ENCODE measurements at places on chromosomes 1 and 21. TPM values are rescaled to one million over a fixed set of nuclear protein-coding genes. Genes with fewer than 3 reads are reported as not detected.
A peak's percentile ranks its signal among the peaks of the same experiment; 100 is the strongest.

GRCh38 chr1:103122983-103123720 lies 14.8 kb upstream of the COL11A1 start:
- H3K27me3 ChIP-seq = no peaks in the 10 kb centered on the region
- no peaks in the 10 kb centered on the region for H3K36me3 ChIP-seq
- H3K4me3 ChIP-seq = no peak overlapping the region
- H3K27ac ChIP-seq = no peak overlapping the region
- no peak for DNase-seq

DNA sequence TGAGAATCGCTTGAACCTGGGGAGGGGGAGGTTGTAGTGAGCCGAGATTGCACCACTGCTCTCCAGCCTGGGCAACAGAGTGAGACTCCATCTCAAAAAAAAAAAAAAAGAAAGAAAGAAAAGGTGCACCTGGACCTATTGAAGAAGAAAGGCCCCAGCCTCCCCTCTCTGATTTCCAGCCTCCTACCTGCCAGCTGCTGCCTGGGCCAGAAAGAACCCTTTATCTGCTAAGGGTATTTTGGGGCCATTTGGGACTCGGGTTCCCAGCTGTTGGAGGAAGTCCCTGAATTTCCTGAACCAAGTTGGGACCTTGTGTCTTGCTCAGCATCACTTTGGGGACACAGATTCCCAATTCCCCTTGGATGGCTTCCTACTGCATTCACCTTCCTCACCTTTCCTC lies 3.9 kb upstream of the TNFRSF8 start:
- peaks cover 11% of the 10 kb centered on the region for H3K4me1 ChIP-seq
- H3K27me3 ChIP-seq = peaks cover 4% of the 10 kb centered on the region
- DNase-seq = no peak
- H3K4me3 ChIP-seq = no peak overlapping the region
- no peaks in the 10 kb centered on the region for H3K36me3 ChIP-seq
- H3K27ac ChIP-seq = no peak overlapping the region

- no peaks in the 10 kb centered on the region for H3K4me1 ChIP-seq
- peak overlapping the region; percentile 99 for H3K27ac ChIP-seq
- DNase-seq = no peak
Observed at GRCh38 chr1:58779059-58779754, 4.6 kb downstream of the JUN start.

- peak overlapping the region; percentile 66 for H3K27ac ChIP-seq
- H3K36me3 ChIP-seq = no peaks in the 10 kb centered on the region
- H3K27me3 ChIP-seq = no peaks in the 10 kb centered on the region
- no peak for DNase-seq
Observed at GRCh38 chr1:171220581-171221054, 27.7 kb upstream of the FMO1 start.

- no peaks in the 10 kb centered on the region for H3K36me3 ChIP-seq
- H3K27me3 ChIP-seq = no peaks in the 10 kb centered on the region
- no peak overlapping the region for H3K27ac ChIP-seq
- H3K4me1 ChIP-seq = no peaks in the 10 kb centered on the region
- no peak for DNase-seq
- H3K4me3 ChIP-seq = no peak overlapping the region
Observed at GRCh38 chr1:22177354-22178003, 34.6 kb upstream of the WNT4 start.

- H3K36me3 ChIP-seq = no peaks in the 10 kb centered on the region
- H3K4me3 ChIP-seq = no peak overlapping the region
- no peaks in the 10 kb centered on the region for H3K27me3 ChIP-seq
- DNase-seq = no peak
- H3K27ac ChIP-seq = no peak overlapping the region
- H3K4me1 ChIP-seq = no peaks in the 10 kb centered on the region
Observed at GRCh38 chr1:117167402-117167801, 43.3 kb downstream of the VTCN1 start.

DNA sequence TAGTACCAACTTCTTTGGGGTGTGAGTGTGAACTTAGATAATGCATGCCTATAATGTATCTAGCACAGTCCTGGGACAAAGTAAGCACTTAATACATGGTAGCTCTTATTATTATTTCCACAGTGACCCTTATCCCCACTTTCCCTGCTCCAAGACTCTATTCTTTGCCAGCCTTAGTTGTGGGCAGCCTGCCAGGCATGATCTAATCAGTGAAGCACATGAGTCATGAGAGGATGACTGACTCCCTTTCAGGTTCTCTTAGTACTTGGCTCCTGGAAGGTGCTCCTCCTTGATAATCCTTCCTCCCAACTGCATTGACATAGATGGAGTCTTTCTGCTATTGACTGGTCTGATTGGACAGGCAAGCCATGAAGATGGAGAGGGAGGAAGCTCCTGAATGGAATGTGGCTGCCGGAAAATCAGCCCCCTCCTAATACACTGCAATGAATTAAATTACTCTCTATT lies 17.4 kb upstream of the GNG12 start:
- no peaks in the 10 kb centered on the region for H3K36me3 ChIP-seq
- no peak overlapping the region for H3K4me3 ChIP-seq
- peak overlapping the region; percentile 54 for H3K27ac ChIP-seq
- peak; percentile 87 for DNase-seq
- no peaks in the 10 kb centered on the region for H3K27me3 ChIP-seq
- no peaks in the 10 kb centered on the region for H3K4me1 ChIP-seq

DNA sequence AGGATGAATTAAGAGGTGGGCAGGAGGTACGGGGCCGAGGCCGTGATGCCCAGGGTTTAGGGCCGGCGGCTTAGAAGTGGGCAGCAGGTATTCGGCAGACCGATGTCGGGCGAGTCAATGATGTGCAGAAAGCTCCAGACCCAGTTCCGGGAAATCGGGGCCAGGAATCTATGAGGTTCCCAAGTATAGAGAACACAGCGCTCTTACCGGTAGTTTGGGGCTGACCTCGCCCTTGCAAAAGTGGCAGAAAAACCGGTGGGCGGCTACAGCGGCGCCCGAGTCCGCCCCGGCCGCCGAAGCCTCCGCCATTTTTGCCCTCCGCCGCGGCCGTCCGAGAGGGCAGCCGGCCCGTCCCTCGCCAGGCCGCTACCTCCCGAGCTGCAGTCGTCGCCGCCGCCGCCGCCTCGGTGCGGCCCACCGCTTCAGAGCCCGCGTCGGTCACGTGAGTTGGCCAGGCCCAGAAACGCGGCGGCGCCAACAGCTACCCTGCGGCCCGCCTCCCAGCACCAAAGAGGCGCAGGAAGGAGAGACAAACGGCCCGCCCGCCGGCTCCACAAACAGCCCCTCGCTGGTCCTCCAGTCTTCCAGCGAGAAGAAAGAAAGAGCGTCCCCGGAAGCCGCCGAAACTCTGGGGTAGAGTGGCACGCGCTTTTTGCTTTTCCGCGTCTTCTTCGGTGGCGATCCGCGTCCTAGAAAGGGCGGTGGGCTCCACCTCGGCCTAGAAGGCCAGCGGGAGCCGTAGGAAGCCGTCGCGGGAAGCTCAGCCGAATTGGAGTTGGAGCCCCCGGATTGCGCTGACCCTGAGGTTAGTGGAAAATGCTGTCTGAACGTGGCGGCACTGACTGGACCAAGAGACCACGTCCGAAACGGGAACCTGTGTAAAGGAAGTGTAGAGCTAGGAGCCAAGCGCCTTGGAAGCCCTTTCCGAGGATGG lies at the start of the genes POLR3C and RNF115:
Gene POLR3C, plus strand, starts transcription at position 636 of the 934 bp plus-strand sequence. CDS start 1,577 bp downstream, outside the sequence.
Gene RNF115, minus strand, starts transcription at position 531 of the 934 bp plus-strand sequence. Its CDS starts 222 bp downstream, at position 309.
- peak within 1 kb of the TSS; percentile 96 for H3K27ac ChIP-seq
- no peaks in the 10 kb centered on the region for H3K4me1 ChIP-seq
- DNase-seq = peak; percentile 90
- H3K4me3 ChIP-seq = peak within 1 kb of the TSS; percentile 82
- H3K27me3 ChIP-seq = no peaks in the 10 kb centered on the region
- no peaks in the 10 kb centered on the region for H3K36me3 ChIP-seq

GRCh38 chr1:24311741-24312140 lies 7.4 kb upstream of the GRHL3 start:
- no peak overlapping the region for H3K27ac ChIP-seq
- no peak for DNase-seq
- H3K4me1 ChIP-seq = no peaks in the 10 kb centered on the region
- H3K27me3 ChIP-seq = no peaks in the 10 kb centered on the region
- no peaks in the 10 kb centered on the region for H3K36me3 ChIP-seq

DNA sequence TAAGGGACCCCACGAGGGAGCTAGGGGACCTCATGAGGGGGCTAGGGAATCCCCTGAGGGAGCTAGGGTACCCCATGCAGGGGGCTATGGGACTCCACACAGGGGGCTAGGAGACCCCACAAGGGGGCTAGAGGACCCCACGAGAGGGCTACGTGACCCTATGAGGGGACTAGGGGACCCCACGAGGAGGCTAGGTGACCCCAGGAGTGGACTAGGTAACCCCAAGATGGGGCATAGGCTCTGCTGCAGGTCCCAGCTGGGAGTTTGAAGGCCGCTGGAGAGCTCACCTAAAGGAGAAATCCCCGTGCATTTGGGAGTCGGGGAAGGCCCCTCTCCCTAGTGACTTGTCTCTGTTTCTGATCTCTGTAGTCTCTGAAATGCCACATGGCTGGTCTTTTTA lies 50.0 kb upstream of the DMRTB1 start:
- H3K4me3 ChIP-seq = no peak overlapping the region
- no peak for DNase-seq
- H3K27ac ChIP-seq = no peak overlapping the region
- H3K4me1 ChIP-seq = no peaks in the 10 kb centered on the region
- no peaks in the 10 kb centered on the region for H3K27me3 ChIP-seq

DNA sequence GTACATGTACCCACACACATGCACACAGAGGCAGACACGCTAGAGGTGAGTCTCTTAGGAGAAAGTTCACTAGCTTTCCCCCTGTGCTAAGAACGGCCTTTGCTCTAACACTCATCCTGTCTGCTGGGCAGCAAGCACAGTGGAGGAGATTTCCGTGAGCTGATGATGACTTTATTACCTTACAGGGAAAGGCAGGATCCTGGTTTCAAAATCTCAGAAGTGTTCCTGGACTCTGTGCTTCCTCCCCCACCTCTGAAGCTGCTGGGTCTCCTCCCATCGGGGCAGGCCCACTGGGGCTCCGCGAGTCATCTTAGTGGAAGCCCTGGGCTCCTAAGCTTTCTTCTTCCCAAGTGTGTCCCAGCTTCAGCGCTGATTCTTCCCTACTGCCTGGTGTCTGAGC lies 2.7 kb downstream of the FAM3B start:
- H3K36me3 ChIP-seq = no peaks in the 10 kb centered on the region
- H3K4me1 ChIP-seq = peaks cover 8% of the 10 kb centered on the region
- DNase-seq = no peak
- no peak overlapping the region for H3K27ac ChIP-seq
- H3K27me3 ChIP-seq = peaks cover 8% of the 10 kb centered on the region
- no peak overlapping the region for H3K4me3 ChIP-seq

Gene PLD5
- 6.1 TPM for total RNA-seq

Gene ICOSLG
- total RNA-seq = 5.1 TPM

Measured in uterus (tissue), 4 donors.